ENCODE measurements at places on chromosomes 1 and 21.

GRCh38 chr21:31900121-31900895 is 27.5 kb downstream of the HUNK start:
- DNase-seq: no peak

DNA sequence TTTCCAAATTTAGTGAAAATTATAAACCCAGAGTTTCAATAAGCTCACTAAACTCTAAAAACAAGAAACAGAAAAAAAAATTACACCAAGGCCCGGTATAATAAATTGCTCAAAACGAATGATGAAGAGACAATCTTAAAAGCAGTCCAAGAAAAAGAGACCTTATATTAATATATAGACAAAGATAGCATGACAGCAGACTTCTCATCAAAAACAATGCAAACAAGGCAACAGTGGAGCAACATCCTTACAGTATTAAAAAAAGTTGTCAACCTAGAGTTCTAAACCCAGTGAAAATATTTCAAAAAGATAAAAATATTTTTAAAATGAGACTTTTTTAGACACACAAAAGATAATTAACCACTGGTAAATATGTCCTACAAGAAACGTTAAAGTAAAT is 46.7 kb downstream of the KIFAP3 start:
- no peak for DNase-seq

- peak; percentile 39 for DNase-seq
Observed at GRCh38 chr1:54396261-54396933, 9.8 kb downstream of the SSBP3 start.

DNA sequence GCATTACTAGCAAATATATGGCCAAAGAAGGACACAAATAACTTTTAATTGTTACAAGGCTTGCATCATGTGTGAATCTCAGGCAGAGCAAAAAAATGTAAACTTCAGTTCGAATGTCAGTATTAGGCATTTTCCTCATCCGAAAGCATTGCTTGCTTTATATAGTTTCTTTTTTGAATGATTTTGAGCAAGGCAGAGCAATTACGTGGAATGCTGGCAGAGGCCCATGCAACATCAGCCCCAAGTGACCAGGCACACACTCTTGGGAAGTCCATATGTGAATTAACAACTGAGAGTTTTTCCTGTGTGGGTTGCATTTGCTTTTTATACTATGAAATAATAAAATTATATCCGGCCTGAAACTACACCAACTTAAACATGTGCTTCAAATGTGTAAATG is 274.8 kb downstream of the PTPRC start:
- DNase-seq: no peak

- DNase-seq: no peak
Observed at GRCh38 chr1:113545626-113546025, 155.3 kb downstream of the MAGI3 start.

DNA sequence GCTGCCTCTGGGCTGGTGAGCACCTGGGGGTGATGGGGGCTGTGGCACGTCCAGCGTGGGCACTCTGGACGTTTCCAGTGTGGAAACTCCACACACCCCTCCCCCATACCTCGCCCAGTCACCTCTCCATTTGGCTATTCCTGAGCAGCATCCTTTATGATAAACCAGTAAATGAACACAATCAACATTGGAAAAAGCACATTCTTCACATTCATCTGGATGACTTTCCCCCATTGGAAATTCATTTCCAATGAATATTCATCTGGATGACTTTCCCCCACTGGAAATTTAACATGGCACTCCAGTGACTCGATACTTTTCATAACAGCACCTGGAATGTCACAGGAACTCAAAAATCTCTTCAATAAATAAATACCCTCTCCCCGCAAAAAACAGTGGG is 104.8 kb upstream of the KRTAP19-8 start:
- DNase-seq: no peak

DNA sequence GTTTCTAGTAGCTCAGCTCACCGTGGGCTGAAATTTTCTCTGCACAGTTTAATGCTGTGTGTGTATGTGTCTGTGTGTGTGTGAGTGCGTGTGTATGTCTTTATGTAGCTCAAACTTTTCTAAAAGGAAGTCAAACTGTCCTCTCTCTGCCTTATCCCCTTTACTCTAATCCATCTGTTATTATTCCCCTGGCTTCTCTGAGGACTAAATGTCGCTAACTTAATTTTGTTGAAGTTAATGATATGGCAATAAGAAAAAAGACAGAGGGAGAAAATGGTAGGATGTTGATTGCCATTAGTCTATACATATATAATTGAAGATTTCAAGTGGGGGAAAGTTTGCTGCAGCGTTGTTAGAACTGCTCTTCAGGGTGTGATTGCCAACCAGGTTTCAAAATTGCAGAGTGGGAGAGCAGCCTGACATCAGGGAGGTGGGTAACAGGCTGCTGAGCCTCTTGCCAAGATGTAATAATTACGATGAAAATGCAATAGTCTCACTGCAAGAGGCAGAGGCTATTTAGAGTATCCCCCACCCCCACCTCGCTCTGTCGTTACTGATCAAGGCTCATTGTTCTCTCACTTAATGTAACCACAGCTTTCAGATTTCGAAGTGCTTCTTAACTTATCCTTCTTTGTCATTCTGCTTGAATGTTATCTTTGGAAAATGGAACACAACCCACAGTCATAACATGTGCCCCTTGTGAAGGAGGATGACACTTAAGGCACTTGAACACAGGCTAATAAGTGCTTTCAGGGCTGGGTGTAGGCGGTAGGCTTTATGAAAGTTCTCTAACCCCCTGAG is 559.0 kb upstream of the PLXNA2 start:
- DNase-seq: no peak

DNA sequence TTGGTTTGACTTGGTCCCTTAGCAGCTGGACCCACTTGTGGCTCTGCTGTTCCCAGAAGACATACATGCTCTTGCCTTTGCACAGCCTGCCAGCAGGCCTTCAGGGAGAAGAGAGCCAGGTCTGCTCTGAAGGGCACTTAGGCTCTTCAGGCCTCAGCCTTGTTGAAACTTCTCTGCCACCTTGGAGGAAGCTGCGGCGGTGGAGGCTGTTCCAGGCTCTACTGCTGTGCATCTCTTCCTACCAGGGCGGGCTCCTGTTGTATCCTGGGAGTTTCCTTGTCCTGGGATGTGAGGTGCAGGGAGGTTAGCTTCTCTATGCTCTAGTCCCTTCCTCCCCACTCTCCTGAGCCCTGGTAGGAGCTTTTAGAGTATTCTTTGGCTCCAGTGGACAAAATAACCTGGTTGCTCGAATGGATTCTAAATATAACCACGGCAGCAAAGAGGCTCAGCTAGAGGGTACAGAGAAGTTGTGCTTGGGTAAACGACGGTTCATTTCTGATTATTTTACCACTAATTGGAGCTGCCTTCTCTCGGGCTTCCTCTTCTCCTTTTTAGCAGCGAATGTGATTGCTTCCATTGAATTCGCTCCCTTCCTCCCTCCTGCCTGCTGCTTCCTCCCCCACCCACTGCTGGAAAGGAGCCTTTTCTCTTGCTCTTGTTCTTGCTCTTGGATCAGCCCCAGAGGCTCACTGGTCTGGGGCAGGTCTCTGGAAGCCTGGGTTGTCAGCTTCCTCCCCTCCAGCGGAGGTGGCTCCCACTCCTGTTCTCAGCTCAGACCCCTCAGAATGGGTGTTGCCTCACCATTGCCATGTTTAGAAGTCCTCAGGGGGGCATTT is 126.6 kb upstream of the CACNA1E start:
- no peak for DNase-seq

- no peak for DNase-seq
Observed at GRCh38 chr1:15346346-15347030, 63.2 kb upstream of the EFHD2 start.

GRCh38 chr1:55255901-55256300 is 40.7 kb upstream of the USP24 start:
- DNase-seq: no peak

GRCh38 chr1:116288201-116288598 is 84.8 kb upstream of the ATP1A1 start:
- DNase-seq: no peak

GRCh38 chr1:154212083-154212482 is 6.0 kb upstream of the CFAP141 start:
- no peak for DNase-seq

DNA sequence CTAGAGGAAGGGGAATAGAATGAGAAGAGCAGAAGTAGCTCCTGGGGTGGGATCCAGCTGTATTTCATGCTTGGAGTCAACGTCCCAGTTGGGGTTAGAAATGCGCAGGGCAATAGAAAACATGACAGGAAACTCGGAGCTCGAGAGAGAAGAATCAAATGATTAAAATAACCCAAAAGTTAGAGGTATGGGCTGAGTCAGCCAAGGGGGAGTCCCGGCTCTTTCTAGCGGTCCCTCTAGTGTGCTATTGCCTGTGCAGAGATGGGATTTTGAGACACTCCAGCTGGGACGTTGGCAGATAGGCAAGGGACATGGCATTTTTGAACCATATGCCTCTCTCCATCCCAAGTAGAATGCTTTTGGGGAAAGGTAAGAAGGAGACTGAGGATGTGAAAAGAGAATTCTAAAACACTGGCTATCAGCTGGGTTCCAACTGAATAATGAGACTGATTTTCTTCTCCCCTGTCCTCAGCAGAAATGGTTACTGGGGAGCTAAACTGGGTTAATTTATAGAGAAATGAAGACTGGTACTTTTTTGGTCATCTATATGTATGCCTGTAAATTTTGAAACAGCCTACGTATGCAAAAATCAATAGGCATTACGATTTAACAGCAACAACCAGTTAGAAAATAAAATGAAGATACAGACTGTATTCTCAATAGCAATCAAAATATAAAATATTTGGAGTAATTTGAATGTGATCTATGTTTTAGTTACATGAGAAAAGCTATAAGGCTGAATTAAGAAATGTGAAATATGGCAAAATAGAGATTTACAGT is 7.0 kb upstream of the VPS26C start:
- no peak for DNase-seq

GRCh38 chr21:26210614-26211013 is 40.0 kb upstream of the APP start:
- no peak for DNase-seq

DNA sequence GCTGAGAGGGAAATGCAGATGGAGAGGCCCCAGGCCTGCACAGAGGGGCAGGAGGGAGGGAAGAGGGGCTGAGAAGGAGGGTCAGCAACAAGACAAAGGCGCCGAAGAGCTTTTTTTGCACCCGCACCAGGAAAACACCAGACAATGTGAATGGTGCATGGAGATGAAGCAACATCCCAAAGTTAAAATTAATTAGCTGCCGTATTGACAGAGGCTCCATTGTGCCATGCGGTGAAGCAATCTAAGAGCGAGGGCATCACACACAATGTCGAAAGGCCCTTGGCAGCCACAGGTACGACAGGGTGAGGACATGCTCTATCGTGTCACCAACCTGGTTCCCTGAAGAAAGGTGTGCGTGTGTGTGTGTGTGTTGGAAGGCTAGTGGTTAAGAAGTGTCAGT is 41.2 kb downstream of the SSBP3 start:
- no peak for DNase-seq

DNA sequence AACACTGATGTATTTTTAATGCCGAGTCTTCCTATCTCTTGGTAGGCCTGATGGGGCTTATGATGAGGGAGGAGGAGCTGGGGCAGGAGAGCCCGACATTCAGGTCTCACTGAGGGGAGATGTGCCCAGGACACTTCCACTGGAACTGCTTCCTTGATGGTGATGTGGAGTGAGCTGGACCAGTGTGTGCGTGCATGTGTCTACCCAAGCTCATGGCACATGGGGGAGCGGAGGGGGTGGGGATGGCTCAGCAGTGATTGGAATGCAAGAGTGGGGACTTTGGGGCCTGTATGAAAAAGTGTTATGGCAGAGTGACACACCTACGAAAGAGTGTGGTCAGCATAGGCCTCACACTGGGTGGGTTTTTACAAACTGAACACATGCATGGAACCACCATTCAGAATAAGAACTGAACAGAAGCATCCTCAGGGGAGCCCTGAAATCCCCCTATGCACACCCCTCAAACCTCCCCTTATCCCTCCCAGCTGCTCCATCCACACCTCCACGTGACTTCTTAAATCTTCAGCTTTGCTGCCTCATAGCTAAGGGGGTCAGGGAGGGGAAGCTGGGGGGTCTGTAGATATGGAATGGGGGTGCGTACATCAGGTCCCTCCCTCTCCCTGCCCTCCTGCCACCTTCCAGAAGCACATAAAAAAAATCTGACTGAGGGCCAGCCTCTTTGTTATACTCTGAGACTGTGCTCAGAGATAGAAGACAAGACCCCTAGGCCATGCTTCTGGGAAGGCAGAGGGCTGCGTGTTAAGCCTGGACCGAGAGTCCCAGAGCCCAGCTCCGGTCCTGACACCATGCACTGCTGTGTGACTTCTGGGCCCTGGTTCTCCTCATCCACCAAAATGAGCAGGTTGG is 11.6 kb downstream of the IL6R start:
- no peak for DNase-seq

DNA sequence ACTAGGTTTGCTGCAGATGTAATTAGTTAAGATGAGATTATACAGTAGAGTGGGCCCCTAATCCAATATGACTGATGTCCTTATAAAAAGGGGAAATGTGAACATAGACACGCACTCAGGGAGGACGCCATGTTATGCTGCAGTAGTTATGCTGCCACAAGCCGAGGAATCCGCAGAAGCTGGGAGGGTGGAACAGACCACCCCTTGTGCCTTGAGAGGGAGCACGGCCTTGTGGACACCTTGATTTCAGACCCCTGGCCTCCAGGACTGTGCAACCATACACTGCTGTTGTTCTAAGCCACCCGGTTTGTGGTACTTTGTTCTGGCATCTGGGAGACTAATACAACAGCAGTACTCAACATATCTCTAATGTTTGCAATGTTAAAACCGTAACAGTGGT is 57.9 kb upstream of the HIVEP3 start:
- DNase-seq: no peak

DNA sequence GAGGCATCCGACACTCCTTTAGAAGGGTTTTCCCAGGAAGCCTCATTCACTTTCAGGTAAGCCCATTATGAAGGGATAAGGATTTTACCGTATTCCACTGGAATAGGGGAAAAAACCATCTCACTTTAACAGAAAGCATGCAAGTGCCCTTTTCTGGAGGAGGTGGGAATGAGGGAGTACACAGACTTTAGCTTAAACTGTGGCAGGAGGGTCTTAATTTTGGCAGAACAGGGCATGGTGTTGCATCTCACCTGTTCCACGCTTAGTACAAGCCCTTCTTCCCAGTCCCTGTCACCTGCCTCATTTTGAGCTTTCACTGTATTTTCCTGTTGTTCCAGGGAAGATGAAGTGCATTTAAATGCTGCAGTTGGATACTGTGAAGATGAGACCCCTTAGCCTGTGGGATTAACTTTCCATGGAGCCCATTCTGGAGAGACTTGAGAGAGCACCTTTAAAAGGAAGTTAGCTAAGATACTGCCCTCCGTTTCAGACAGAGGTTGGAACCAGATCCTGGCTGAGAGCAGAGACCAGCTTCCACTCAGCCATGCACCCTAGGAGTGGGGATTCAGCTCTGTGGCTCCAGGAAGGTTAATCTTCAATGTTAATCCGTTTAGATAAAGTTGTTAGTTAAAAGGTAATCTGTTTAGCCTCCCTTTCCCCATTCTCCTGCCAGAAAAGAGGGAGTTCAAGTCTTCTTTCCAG is 42.6 kb downstream of the PBX1 start:
- no peak for DNase-seq

DNA sequence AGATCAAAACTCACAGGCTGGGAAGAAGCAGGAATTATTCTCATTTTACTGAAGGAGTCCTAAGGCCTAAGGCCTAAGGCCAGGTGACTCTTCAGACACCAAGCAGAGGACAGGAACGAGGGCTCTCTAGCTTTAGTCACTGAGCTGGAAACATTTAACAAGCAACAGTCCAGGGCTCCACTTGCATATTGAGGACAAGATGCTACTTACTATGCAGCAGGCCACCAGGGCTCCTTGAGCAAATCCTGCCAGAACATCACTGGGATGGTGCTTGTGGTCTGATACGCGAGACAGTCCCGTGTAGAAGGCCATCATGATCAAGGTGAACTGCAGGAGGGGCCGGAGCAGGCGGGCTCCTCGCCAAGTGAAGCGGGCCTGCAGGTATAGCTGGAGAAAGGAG is 67.6 kb downstream of the PLPP3 start:
- DNase-seq: no peak
